ENCODE measurements at places on chromosomes 4 and X.

DNA sequence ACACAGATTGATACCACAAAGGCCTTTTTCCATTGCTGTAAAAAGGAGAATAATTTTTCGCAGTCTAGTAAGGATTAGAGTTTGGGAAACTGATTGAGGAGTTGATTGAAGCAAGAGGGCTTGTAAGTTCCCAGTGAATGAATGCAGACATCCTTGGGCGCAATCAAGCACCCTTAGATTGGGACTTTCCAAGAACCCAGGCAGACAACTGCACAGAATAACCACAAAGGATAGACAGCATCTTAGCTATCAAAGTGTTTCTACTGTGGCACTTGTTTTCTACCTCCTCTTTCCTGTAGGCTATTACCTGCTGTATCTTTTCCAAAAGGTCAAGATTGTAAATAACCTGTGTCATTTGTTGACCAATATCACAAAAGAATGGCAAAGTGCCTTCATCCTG lies 2.6 kb downstream of the COX18 start:
- no peak for DNase-seq

DNA sequence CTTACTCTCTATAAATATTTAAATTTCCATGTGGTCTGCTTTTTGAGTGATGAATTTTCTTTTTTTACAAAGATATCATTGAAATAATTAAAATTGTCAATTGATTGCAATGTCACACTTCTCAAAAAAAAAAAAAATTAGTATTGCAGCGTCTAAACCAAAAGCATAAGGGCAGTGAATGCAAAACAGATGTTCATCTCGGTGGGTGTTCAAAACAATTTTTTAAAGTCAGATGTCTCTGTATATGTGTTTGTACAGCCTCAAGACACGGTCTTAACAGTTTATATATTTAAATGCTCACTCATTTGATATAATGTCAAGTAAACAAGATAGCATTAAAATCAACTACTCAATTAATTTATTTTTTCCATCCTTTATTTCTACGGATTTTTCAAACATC lies 52.3 kb downstream of the PALLD start:
- DNase-seq = no peak

DNA sequence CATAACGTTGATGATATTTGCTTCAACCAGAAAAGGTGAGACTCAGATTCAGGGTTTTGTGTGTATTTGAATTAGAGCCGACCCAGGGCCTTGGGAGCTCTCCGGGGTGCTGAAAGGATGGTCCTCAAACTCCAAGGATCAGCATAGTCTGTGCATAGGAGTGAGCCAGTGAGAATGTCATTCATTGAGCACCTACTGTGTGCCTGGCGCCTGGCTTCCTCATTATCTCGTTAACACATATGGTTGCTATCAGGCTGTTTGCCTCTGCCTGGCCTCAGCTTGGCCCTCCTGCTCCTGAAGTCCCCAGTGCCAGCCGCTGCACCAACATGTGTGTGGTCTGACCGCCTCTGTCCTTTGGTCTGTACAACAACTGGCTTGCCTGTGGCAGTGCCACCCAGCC lies 25.1 kb upstream of the JAKMIP1 start:
- DNase-seq = no peak

GRCh38 chr4:165359506-165359905 lies 19.3 kb upstream of the CPE start:
- no peak for DNase-seq

DNA sequence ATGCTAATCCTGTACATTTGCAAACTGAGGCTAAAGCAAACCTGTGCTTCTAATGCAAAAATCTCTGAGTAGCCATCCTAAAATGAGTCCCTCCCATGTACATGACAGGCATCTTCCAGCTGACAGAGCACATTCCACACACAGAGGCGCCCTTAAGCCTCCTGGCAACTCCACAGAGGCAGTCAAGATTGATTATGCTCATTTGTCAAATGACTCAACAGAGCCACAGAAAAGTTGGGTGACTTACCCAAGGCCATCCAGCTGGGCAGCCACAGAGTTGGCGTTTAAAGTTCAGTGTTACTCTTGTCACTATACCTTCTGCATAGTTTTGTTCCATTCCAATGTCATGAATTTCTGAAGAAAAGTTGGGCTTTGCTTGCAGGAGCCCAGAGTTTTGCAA lies 394.6 kb upstream of the FGF13 start:
- DNase-seq = no peak

DNA sequence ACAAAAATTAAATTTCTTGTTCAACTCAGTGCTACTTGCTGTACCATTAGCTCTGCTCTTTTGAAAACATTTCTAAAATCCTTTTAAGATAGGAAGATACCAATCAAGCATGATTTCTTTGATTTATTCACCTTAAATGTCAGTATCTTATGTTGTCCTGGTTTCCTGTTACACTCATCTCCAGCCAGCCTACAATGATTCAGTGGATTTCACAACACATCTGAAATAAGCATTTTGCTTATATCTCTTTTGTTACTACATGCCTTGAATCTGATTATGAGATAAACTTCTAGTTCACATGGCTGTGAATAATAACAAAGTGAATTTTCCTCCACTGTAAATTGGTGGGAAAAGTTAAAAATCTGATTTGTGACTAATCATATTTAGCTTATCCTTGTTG lies 112.5 kb upstream of the BMP3 start:
- no peak for DNase-seq

- DNase-seq = no peak
Measured at GRCh38 chrX:122504026-122504425, 680.1 kb upstream of the GRIA3 start.

DNA sequence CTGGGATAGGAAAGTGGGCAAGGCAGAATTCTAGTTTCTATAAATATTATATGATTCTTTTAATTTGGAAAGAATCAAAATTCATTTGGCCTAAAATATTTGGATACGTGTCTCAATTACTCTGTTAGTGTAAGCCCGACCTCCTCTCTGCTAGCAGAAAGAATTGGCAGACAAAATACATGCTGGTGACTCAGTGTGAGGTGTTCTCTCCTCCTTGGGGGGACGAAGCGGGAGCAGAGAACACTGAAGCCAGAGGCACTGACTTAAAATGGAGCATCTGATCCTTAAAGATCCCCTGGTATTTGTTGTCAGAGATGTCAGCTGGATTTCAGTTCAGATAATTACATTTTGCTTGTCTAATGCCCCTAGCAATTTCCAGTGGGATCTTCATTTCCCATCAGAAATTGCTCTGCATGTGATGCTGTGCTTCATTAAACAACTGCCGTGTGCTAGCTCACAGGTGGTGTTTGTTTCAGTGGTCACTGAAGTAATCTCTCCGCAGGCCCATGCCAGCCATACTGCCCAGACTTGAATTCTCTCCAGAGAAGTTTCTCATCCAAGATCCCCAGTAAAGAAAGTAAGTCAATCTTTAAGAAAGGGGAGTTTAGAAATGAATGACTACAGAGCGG lies 188.7 kb upstream of the TLL1 start:
- DNase-seq = no peak

DNA sequence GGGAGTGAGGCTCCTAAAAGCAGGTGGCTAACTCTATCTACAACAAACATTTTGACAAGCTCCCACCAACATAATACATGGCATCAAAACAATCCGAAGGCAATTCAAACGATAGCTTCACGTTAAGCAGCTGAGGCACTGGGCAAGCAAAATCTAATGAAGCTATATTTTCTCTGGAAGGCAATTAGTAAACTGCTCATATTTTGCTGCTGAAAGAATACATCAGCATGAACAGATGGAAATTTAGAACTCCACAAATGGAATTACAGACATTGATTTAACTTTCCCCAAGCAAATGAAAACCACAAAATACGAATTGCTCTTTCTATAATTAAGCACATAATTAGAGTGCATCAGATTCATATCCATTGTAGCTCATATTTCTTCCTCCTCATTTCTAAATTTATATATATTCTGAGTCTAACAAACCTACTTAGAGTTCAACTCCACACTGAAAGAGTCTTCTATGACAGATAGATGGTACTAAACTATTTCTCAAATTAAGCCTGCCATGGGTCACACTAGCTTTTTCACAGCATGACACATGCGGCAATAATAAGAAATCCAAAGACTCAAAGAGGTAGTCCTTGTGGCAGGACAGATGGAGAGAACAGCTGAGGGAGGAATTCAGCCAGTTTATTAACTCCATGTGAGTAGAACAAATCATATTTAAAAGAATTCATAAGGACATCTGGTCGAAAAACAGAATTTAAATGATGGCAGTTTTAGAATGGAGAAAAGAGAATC lies 305.4 kb downstream of the MAPK10 start:
- DNase-seq = no peak

DNA sequence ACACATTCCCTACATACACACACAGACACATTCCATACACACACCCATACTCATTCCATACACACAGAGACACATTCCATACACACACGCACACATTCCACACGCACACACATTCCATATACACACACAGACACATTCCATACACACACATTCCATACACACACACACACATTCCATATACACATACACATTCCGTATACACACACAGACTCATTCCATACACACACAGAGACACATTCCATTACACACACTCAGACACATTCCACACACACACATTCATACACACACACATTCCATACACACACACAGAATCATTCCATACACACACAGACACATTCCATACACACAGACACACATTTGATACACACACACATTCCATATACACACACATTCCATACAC lies 15.2 kb downstream of the LINC00632 start:
- no peak for DNase-seq

GRCh38 chrX:72011734-72012133 lies 101.1 kb downstream of the NHSL2 start:
- no peak for DNase-seq

All from stimulated activated CD8-positive, alpha-beta memory T cell treated with anti-CD3 and anti-CD28 coated beads, Interleukin-4, amount 100 ng/mL, for 1 hour (primary cell).